ENCODE measurements at places on chromosomes 12 and 14.
A peak's percentile ranks its signal among the peaks of the same experiment; 100 is the strongest.

DNA sequence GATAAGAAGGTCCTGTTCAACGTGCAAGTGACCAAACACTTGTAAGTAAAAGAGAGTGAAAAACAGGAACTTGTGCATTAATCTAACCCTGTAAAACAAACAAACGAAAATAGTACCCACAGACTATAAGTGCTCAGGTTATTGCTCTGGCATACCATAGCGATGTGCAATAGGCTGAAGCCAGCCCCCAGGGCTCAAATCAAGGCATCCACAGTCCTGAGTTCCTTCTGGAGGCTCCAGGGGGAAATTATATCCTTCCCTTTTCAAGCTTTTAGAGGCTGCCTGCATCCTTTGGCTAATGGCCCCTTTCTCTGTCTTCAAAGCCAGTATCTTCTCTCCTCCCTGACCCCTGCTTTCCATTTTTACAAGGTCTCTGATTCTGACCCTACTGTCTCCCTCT, 8.1 kb upstream of the CMAS start:
- DNase-seq, result no peak

GRCh38 chr12:120500581-120500980, 4.7 kb downstream of the DYNLL1 start:
- peak; percentile 20 for DNase-seq

GRCh38 chr14:92553438-92553837, 39.9 kb downstream of the RIN3 start:
- DNase-seq, result no peak

DNA sequence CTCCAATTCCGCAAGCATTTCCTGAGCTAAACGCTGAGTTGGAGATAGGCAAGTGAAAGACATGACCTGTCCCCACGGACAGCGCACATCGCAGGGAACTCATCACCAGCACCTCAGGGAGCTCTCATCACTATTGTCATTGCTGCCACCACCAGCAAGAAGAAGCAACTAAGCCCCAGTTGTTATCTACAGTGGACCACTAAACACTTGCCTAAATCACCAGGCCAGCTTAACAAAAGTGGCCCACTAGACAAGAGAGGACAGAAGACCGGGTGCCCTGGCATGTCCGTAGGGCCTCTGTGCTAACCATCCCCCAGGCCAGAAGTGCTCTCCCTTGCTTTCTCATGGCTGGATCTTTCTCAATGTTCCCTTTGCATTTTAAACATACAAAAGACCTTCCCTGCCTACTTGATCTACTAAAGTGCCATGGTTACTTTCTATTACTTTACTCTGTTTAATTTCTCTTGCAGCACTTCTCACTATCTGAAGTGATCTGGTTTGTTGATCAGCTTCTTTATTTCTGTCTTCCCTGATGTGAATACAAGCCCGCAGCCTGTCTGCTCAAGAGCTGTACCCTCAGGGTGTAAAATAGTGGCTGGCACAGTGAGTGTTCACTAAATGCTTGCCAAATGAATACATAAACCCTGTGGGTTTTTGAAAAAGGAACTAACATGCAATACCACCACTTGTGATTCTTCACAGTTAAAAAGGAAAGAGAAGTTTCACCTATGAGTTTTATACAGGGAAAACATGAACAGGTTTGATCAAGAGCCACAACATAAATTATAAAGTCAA, 60.9 kb upstream of the RFLNA start:
- no peak for DNase-seq

- DNase-seq, result no peak
Measured at GRCh38 chr12:66620688-66621087, 58.2 kb downstream of the GRIP1 start.

GRCh38 chr14:104224131-104224505, 85.7 kb downstream of the KIF26A start:
- no peak for DNase-seq

DNA sequence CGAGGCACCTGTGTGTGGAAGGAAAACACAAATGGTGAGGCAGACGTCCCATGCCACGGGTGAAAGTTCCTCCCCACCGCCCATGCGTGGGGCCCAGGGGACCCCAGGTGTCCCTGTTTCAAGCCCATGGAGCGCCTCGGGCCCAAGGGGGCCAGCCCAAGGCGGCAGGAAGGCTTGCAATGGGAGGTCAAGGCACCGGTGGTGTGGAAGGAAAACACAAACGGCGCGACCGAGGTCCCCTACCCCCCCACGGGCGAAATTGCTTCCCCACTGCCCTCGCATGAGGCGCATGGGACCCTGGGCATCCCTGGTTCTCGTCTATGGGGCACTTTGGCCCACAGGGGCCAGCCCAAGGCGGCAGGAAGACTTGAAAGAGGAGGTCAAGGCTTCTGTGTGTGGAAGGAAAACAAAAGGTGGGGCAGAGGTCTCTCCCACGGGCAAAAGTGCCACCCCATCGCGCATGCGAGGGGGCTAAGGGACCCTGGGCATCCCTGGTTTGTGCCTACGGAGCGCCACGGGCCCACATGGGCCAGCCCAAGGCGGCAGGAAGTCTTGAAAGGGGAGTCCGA, 379.4 kb downstream of the ALG10 start:
- DNase-seq, result no peak

- DNase-seq, result no peak
Measured at GRCh38 chr12:52980096-52980649, 26.1 kb upstream of the EIF4B start.

DNA sequence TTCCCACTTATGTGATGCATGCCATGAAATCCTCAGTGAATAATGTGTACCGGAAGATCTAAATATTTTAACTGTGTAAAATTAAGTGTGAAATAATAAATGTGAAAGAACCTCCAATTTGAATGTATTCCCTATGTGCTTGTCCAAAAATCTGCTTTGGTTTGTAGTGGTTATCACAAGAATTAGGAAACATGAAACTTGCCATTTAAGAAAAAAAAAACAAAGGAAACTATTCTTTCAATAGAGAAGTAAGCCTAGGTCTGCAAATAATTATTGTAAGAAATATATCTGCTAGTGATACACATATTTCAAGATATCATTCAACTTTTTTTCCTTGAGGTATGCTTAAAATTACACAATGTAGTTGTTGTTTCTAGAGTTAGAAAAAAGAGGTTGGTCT, 500.4 kb downstream of the SLC6A15 start:
- no peak for DNase-seq

GRCh38 chr12:67091678-67092077, 177.5 kb upstream of the CAND1 start:
- no peak for DNase-seq

DNA sequence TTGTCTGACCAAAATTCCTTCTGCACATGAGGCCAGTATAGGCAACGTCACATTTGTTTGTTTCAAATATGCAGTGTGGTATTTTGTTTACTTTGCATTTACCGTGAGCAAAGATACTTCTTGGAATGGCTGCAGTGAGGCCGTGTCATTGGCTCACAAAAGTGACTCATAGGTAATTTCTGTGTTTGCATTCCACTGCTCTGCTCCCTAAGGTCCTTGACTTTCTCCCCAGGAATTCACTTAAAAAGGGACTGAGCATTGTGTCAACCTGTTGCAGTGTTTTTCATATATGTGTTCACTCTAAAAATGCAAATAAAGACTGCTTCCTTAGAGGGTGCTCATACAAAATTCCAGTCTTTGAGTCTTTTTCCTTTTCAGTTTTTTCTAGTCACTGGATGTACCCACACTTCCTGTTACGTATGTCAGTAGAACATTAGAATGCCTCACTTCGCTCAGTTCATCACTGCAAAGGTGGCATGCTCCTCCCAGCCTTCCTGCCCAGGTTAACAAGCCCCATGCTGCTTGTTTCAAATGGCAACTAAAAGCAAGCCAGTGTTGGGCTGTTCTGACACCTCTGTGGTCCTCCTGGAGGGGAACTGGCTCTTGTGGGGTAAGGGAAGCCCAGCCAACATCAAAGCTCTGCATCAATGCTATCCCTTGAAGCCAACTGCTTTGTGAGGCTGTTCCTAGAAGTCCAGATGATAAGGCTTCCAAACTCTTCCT, 9.1 kb downstream of the C12orf76 start:
- DNase-seq, result peak; percentile 43
